Endodermal cell (in vitro differentiated cells): ENCODE measurements at places on chromosomes 12 and 14. TPM values are rescaled to one million over a fixed set of nuclear protein-coding genes. Genes with fewer than 3 reads are reported as not detected.
A peak's percentile ranks its signal among the peaks of the same experiment; 100 is the strongest.

Gene PCED1B
- total RNA-seq: 2.5 to 4.2 TPM (median 3.2 TPM) in 3 replicates

Gene LBHD2
- total RNA-seq: not detected in 3 replicates

Gene FGF23
- total RNA-seq: 0.33 to 0.48 TPM (median 0.38 TPM) in 3 replicates

GRCh38 chr12:51890133-51890464, 2.2 kb downstream of the ANKRD33 start:
- DNase-seq: no peak

GRCh38 chr14:71078500-71078899, 171.2 kb downstream of the PCNX1 start:
- no peak for DNase-seq

DNA sequence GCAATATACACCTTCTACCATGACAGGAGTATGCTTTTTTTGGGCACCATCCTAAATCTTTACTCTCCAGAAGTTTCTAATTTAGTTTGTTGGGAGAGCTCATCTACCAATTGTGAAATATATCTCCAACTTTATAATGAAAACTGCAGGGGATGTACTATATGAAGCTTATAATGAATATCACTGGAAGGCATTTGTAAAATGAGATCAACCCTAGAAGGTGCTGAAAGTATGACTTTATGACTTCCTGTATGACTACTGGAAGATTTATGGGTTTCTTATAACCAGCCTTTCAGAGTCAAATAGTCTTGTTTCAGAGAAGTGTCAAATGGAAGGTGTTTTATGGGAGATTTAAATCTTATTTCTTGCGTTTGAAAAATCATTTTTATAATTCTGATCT, 122.9 kb downstream of the MYRFL start:
- no peak for DNase-seq

DNA sequence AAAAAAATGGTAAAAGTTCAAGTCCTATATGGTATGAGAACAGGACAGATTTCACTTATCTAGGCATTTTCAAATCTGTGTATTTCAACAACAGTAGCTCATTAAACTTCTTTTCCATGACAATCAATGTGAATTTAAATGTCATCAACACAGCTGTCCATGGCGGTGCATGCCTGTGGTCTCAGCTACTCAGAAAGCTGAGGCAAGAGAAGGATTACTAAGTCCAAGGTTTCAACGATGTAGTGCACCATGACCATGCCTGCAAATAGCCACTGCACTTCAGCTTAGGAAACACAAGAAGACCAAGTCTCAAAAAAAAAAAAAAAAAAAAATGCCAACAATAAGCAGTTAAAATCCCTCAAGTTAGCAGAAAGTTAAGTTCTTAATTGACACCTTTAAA, 214.6 kb downstream of the C12orf50 start:
- DNase-seq: no peak

- DNase-seq: peak; percentile 76
Measured at GRCh38 chr14:89351516-89352404, 65.3 kb downstream of the FOXN3 start.

DNA sequence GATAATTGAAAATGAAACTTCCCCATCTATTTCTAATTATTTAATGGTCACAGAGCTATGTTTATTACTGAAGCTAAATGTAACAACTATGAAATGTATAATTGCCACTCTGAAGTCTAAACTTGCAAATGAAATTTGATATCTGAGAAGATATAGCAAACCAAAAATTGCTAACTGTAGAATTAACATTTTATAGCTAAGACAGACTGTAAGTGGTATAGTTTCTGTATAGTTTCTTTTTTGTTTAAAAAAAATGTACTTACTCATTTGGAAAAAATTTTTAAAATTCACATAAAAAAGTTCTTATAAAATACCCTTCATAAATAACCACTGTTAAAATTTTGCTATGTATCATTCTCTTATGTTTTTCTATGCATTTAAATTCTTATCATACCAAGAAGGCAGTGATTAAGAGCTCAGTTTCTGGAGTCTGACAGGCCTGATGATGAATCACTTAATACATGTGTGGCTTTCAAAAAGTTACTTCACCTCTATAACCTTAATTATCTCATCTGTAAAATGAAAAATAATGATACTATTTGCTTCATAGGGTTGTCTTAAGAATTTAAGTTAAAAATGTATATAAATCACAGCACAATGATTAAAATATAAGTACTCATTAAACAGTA, 214.7 kb upstream of the GARIN2 start:
- DNase-seq: no peak
